Stimulated activated CD8-positive, alpha-beta memory T cell treated with anti-CD3 and anti-CD28 coated beads, Interleukin-15, amount 100 ng/mL, for 1 hour (primary cell): ENCODE measurements at places on chromosomes 6 and 20.

GRCh38 chr20:49674383-49675352 is 39.0 kb downstream of the B4GALT5 start:
- no peak for DNase-seq

- DNase-seq = no peak
Observed at GRCh38 chr6:38213251-38213658, 393.7 kb downstream of the ZFAND3 start.

GRCh38 chr20:51122931-51123658 is 100.2 kb upstream of the KCNG1 start:
- no peak for DNase-seq

DNA sequence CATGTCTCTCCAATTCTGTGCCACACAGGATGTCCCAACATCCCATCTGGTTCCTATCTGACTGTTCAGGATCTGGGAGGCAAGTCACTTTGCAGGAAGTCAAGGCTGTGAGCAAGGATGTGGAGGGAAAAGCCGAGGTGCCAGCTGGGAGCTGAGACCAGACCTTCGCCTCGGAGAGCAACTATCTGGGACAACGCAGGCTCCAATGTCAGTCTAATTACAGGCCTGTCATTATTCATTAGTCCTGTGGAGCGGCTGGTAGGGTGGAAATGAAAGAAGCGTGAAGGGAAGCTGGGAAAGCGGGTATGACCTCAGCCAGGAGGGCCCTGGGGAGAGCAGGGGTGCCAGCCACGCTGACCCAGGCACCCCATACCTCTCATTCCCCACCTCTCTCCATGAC is 147.3 kb downstream of the UNC5CL start:
- DNase-seq = no peak

- DNase-seq = peak; percentile 13
Observed at GRCh38 chr6:161393839-161394364, 120.0 kb upstream of the AGPAT4 start.

DNA sequence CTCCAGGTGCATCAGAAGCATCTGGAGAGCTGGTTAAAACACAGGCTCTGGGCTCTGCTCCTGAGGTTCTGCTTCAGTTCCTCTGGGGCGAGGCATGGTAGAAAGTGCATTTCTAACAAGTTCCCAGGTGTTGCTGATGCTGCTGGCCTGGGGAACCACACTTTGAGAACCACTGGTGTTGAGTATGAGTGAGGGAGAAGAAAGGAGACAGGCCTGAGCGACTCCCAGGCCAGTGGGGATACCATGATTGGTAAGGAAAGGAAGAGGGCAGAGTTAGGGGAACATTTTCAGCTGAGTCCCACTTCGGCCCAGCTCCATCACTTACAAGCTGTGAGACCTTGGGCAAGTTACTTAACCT is 36.8 kb downstream of the KIAA1755 start:
- no peak for DNase-seq

- DNase-seq = no peak
Observed at GRCh38 chr6:90428514-90428913, 131.9 kb upstream of the BACH2 start.
